ENCODE measurements at places on chromosomes 1 and 21. TPM values are rescaled to one million over a fixed set of nuclear protein-coding genes. Genes with fewer than 3 reads are reported as not detected.

- DNase-seq = no peak
- H3K27ac ChIP-seq = no peak overlapping the region
- no peaks in the 10 kb centered on the region for H3K27me3 ChIP-seq
These were observed 30.4 kb upstream of the ZBTB21 start for GRCh38 chr21:42040411-42041180.

- no peaks in the 10 kb centered on the region for H3K27me3 ChIP-seq
- DNase-seq = no peak
- H3K4me3 ChIP-seq = no peak overlapping the region
- no peak overlapping the region for H3K27ac ChIP-seq
- no peaks in the 10 kb centered on the region for H3K36me3 ChIP-seq
These were observed 148.0 kb upstream of the C1orf174 start for GRCh38 chr1:4048076-4048475.

Gene REN
- total RNA-seq = not detected

Gene VASH2
- 0.81 TPM for total RNA-seq

Gene ANGPTL7
- 0.45 TPM for total RNA-seq

GRCh38 chr1:62588000-62588399 lies 9.3 kb upstream of the ANGPTL3 start:
- H3K36me3 ChIP-seq = no peaks in the 10 kb centered on the region
- H3K4me3 ChIP-seq = no peak overlapping the region
- H3K27ac ChIP-seq = no peak overlapping the region
- no peak for DNase-seq
- H3K4me1 ChIP-seq = no peaks in the 10 kb centered on the region

Measured in heart left ventricle (tissue), 16 donors.